ENCODE measurements at places on chromosomes 2 and 18. TPM values are rescaled to one million over a fixed set of nuclear protein-coding genes. Genes with fewer than 3 reads are reported as not detected.
A peak's percentile ranks its signal among the peaks of the same experiment; 100 is the strongest.

GRCh38 chr2:158546412-158547144, 89.8 kb downstream of the PKP4 start:
- no peak for DNase-seq

CTAGE1 gene
- not detected for total RNA-seq

GRCh38 chr2:120738786-120739437, 3.2 kb downstream of the GLI2 start:
- no peak for DNase-seq

OTOS gene
- total RNA-seq, result 0.34 TPM

HOXD3 gene
- total RNA-seq, result 10.9 TPM

AOX1 gene
- 2.3 TPM for total RNA-seq

- DNase-seq, result no peak
Observed at GRCh38 chr2:64906853-64907536, 82.2 kb upstream of the SLC1A4 start.

- DNase-seq, result no peak
Observed at GRCh38 chr18:42341423-42341822, 386.4 kb downstream of the PIK3C3 start.

DNA sequence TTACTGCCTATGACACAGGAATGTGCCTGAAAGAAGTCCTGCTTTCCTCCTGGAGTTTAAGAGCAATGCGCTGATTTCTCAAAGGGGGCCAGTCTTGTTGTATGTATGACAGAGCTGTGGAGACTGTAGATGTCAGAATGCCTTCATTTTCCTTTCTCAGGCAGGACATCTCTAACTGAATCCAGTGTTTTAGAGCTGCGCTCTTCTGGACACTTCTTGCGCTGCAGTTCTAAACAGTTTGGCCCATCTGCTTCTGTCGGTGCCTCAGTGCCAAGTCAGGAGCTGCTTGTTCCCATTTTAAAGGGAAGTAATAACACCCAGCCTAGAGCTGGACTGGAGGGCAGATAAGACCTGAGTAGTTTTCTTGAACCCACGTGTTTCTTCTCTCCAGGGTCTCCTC, 91.4 kb downstream of the ESCO1 start:
- DNase-seq, result no peak

SMYD1 gene
- total RNA-seq, result not detected

- no peak for DNase-seq
Observed at GRCh38 chr2:151343073-151343472, 14.3 kb upstream of the TNFAIP6 start.

GRCh38 chr2:46306330-46306751, 9.1 kb downstream of the EPAS1 start:
- DNase-seq, result peak; percentile 53

GRCh38 chr2:110843496-110843895, 111.1 kb downstream of the ACOXL start:
- DNase-seq, result no peak

DNA sequence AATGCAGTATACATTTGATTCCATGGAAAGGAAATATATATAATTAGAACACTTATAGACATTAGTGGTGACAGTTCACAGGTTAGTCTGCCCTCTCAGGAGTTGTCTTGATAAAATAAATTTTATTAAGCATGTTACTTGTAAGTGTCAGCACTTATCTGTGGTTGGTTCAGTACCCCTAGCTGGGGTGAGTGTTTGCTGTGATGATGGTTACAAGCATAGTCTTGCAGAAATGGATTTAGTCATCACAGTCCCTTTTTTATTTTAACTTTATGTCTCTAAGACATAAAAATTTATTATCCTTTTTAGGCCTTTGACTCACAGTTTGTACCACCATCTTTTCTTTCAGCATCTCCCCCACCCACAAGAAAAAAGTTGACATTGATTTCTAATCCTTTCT, 52.1 kb downstream of the NCK2 start:
- no peak for DNase-seq

GRCh38 chr2:137123226-137123625, 357.9 kb downstream of the THSD7B start:
- no peak for DNase-seq

DNA sequence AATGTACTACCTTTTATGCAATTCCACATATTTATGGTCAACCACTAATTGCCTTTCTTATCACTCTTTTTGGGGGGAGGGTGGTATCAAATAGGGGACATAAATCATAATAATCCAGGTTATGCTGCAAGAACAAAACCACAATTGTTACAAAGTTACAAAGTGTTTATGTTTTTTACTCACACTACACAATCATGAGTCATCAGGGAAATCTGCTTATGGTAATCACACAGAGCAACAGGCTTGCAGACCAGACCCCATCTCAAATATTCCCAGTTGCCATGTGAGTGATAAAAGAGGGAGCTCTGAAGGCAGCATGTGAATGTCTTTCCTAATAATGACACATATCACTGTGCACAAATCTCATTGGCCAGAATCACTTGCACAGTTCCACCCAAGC, 304.7 kb upstream of the TMEFF2 start:
- no peak for DNase-seq

GRCh38 chr2:46562451-46562840, 83.1 kb downstream of the TMEM247 start:
- DNase-seq, result no peak

DNA sequence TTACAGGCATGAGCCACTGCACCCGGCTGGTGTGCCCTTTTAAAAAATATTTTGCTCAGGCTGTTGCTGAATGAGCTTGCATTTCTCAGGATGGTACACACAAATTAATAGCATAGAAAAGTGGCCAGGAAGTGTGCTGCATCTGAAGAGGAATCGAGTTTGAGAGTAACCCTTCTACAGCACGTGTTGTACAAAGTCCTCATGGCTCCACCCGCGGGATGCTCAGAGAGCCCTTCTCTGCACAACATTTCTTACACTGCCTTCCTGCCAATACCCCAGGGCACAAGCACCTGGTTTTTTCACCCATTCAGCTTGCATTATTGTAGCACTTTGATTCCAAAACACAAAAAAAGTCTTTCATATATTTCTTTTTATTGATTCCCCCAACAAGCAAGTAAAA, 90.1 kb upstream of the NEDD4L start:
- no peak for DNase-seq

DNA sequence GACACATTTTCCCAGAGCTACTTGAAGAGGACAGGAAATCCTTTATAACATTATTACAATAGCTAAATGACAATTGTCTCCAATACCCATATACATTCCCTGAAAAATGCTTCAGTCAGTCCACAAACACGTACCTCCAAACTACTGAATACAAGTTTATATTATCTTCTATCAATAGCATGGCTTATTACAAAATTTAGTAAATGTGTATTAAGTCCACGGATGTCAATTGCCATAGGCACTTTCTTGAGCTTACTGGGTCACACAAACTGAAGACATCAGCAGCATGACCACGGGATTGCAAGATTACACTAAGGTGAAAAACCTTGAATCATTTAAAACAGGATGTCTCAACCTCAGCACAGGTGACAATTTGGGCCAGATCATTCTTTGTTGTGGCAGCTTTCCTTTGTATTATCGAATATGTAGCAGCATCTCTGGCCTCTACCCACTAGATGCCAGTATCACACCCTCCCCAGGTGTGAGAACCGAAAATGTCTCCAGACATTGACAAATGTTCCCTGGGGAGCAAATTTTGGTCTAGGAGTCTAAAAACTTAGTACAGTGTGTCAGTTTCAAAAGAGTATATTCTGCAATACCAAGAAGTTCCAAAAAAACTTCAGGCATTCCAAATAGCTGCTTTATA, 1.4 kb downstream of the MBD2 start:
- no peak for DNase-seq

GRCh38 chr2:106068451-106068850, 125.7 kb downstream of the UXS1 start:
- no peak for DNase-seq

IL1F10 gene
- total RNA-seq, result not detected

GRCh38 chr2:203811491-203812221, 55.9 kb upstream of the CTLA4 start:
- peak; percentile 93 for DNase-seq

- DNase-seq, result no peak
Observed at GRCh38 chr2:172108587-172108930, 5.9 kb upstream of the DLX2 start.

- no peak for DNase-seq
Observed at GRCh38 chr2:72142570-72143440, 4.9 kb downstream of the CYP26B1 start.

HRH4 gene
- total RNA-seq, result 0.06 TPM

- DNase-seq, result no peak
Observed at GRCh38 chr2:16184945-16185660, 244.8 kb downstream of the MYCN start.

UGT1A5 gene
- total RNA-seq, result 0.34 TPM

ALLC gene
- total RNA-seq, result 0.11 TPM

CRYGD gene
- not detected for total RNA-seq

GRCh38 chr2:182593394-182593975, 122.6 kb upstream of the DNAJC10 start:
- DNase-seq, result peak; percentile 49

IL1RN gene
- not detected for total RNA-seq

GRCh38 chr2:112646791-112647689, 1.3 kb downstream of the SLC20A1 start:
- DNase-seq, result peak; percentile 26

DNAJC27 gene
- 2.3 TPM for total RNA-seq

- DNase-seq, result no peak
Observed at GRCh38 chr2:49111456-49111855, 42.9 kb downstream of the FSHR start.

GRCh38 chr2:26754972-26755670, 9.0 kb upstream of the SLC35F6 start:
- DNase-seq, result no peak

DNA sequence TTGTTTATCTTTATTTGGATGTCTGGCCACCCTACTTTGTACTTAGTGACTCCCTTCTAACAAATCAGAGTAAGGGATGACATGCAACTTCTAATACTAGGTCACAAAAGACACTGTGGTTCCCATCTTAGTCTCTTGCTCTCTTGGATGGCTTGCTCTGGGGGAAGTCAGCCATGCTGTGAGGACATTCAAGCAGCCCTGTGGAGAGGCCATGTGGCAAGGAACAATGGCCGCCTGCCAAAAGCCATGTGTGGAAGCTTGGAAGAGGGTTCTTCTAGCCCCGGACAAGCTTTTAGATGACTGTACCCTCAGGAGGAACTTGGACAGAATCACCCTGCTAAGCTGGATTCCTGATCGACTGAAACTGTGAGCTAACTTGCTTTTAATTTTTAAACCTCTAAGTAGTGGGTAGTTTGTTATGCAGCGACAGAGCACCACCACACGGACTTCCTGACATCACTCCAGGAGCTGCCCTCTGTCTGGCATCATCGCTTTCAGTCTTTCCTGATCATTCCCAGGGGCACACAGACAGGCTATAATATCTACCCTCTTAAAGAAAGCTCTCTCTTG, 116.8 kb upstream of the ODC1 start:
- no peak for DNase-seq

DNA sequence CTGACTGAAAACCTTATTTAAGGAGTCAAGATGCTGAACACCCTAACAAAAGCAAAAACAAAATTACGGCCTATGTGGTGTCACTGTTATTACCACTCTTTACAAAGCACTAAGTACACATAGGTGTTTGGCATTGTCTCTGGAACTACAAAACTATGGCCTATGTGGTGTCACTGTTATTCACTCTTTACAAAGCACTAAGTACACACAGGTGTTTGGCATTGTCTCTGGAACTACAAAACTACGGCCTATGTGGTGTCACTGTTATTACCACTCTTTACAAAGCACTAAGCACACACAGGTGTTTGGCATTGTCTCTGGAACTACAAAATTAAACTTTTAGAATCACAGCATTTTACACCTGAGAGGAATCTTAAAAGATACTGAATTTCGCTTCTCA, 47.4 kb downstream of the SLC35F5 start:
- no peak for DNase-seq

- no peak for DNase-seq
Observed at GRCh38 chr2:175393851-175394250, 212.3 kb upstream of the ATP5MC3 start.

MAP2 gene
- 0.34 TPM for total RNA-seq

MYO5B gene
- total RNA-seq, result 3.1 TPM

- no peak for DNase-seq
Observed at GRCh38 chr2:100109986-100110613, 32.3 kb downstream of the AFF3 start.

- DNase-seq, result no peak
Observed at GRCh38 chr18:13585379-13586153, 140.8 kb downstream of the FAM210A start.

DNA sequence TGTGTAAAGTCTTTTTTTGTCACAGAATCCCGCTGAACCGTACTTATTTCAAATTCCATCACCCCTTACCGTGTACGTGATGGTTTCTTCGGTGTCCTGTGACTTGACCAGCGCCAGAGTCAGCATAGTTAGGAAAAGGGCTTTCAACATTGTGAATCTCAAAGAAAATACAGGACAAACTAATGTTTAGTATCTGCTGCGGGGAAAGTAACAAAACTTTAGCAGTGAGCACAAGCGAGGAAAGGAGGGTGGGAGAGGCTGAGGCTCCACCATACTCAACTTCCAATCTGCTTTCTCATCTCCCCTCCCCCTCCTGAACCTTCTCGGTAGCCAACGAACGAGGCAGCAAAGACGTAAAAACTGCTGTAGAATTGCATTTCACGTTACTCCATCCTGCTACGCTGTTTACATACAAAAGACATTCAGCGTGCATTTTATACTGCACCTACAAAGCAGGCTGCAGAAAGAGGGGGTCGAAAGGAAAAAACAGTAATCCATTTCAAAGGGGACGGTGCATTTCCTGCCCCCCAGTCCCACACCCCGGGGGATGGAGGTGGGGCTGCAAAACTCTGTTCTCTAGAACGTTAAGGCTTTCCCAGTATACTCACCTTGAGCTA, 1.2 kb downstream of the EFEMP1 start:
- DNase-seq, result peak; percentile 52

TMEM169 gene
- total RNA-seq, result 0.40 TPM
